Activated T-cell treated with anti-CD3 and anti-CD28 coated beads for 24 hours (primary cell): ENCODE measurements at places on chromosomes 12 and 14.

GRCh38 chr12:97513950-97514349 is 51.3 kb downstream of the RMST start:
- DNase-seq = no peak

GRCh38 chr12:78725951-78726580 is 138.5 kb upstream of the SYT1 start:
- DNase-seq = no peak

DNA sequence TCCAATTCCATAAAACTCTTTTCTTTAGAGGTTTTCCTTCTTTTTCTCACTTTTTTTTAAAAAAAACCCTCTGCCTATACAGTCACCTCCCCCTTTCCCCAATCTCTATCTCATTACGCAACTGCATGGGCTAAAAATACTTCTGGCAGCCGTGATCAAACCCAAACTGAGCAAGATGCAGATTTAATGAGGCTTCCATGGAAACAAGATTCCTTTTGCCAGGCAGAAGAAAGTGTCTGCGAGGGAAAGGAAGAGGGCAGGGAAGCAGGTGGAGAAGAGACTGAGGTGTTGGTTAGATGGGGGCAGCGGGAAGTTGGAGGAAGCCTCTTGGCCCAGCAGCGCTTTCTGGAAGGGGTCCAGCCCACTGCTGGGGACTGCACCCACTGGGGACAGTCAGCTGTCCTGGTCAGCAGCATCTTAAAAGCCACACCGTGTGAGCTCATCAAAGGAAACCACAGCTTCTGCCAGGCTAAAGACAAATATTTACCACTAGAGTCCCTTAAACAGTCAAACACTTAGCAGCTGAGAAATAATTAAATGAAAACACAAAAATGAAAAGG is 90.4 kb downstream of the SLC8A3 start:
- DNase-seq = no peak

GRCh38 chr12:132489078-132489601 is 811 bp upstream of the FBRSL1 start:
- peak; percentile 28 for DNase-seq

DNA sequence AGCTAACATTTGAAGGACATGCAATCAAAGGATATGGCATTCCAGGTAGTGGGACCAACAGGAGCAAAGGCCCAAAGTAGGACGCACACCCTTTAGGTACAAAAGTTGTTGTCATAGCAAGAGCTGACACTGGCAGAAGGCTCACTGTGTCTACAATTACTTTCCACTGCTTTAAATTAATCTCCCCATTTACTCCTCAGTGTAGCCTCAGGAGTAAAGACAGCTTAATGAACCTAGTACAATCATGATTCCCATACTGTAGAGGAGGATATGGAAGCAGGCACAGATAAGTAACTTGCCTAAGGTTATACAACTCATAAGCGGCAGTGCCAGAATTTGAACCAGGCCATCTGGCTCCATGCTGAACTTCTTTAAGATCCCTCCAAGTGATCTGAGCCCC is 212.9 kb upstream of the SFSWAP start:
- DNase-seq = no peak

- peak; percentile 1 for DNase-seq
These were observed 27.0 kb downstream of the MAP3K9 start for GRCh38 chr14:70782361-70782760.

GRCh38 chr12:666766-667308 is 3.6 kb upstream of the NINJ2 start:
- DNase-seq = no peak

- DNase-seq = no peak
These were observed 12.1 kb downstream of the BMAL2 start for GRCh38 chr12:27344760-27345159.

DNA sequence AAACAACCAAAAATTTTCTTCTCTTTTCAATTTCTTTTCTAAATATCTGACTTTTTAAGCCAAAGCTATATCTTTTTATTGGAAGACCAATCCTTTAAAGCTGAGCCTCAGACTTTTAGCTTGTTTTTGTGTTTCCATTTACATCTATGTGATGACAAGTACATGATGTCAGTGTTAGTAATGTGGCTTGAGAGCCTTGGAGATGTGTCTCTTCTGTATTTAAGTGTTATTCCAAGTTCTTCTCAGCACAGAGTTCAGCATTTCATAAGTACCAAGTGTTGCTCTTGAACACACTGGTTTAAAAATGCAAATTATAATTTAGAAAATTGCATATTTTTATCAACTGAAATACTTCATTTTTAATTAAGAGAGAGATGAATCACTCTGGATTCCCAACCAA is 948.9 kb upstream of the FLRT2 start:
- DNase-seq = no peak

- no peak for DNase-seq
These were observed 54.2 kb downstream of the CHST11 start for GRCh38 chr12:104510873-104511440.

DNA sequence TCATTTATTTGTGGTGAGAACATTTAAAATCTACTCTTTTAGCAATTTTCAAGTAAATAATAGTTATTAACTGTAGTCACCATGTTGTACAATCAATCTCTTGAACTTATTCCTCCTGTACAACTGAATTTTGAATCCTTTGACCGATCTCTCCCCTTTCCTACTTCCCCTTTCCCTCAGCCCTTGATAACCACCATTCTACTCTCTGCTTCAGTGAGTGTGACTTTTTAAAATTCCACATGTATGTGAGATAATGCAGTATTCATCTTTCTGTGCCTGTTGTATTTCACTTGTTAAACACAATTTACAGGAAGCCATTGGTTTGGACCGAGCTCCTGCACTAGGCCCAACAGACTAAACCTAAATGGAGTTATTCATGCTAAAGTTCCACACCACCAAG is 458.9 kb upstream of the PDE3A start:
- DNase-seq = no peak

DNA sequence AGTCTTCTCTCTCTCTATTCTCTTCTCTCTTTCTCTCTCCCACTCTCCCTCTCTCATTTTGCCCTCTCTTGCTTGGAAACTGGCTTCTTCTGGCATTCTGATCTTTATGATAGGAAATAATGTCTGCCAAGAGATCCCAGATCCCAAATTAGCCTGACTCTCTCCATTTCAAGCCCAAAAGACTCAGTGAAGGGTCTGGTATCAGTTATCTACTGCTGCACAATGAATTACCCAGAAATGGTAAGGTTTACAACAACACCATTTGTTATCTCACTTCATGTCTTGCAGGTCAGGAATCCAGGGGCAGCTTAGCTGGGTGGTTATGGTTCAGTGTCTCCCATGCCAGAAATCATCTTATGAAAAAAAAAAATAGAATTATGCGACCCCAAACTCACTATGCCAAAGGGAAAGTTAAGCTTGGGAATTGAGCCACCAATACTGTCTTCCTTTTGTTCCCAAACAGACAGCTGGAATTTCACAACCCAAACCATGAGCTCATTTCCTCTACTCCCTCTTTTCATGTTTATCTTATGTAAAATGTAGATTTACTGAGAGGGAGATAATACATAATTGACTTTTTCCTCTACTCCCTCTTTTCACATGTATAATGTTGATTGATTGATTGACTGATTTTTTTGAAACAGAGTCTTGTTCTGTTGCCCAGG is 67.8 kb upstream of the FICD start:
- DNase-seq = no peak

GRCh38 chr12:124655698-124656516 is 88.5 kb upstream of the NCOR2 start:
- no peak for DNase-seq

GRCh38 chr14:34046799-34047520 is 96.1 kb upstream of the EGLN3 start:
- no peak for DNase-seq

- no peak for DNase-seq
These were observed 36.7 kb downstream of the TMEM233 start for GRCh38 chr12:119630223-119630780.

DNA sequence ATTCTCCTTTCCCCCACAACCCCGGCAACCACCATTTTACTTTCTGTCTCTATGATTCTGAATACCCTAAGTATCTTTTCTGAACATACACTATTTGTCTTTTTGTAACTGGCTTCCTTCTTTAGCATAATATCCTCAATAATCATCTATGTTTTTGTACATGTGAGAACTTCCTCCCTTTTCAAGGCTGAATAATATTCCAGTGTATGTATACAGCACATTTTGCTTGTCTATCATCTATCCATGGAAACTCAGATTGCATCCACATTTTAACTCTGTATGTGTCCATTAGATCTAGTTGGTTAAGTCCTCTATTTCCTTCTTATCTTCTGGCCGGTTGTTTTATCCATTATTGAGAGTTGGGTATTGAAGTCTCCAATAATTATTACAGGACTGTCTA is 64.1 kb upstream of the TTC7B start:
- no peak for DNase-seq

GRCh38 chr12:109881752-109882151 is 1.4 kb upstream of the GLTP start:
- no peak for DNase-seq

GRCh38 chr12:4567073-4567881 is 5.3 kb downstream of the DYRK4 start:
- no peak for DNase-seq

DNA sequence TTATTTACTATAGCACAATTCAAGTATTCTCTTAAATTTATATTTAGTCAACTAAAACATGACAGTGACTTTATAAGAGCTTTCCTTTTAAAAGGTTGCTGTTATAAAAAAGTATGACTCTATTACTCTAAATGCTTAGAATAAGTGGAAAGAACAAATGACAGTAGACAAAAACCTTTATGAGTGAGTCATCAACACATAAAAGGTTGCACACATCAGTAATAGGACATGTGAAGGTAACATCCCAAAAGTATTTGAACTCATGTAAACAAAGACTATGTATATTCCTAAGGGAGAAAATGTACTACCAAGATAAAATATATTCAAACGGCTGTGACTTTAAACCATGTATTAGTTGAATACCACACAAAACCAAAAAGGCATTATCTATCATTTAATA is 98.8 kb downstream of the PAWR start:
- no peak for DNase-seq

GRCh38 chr14:31125231-31125630 is 82.4 kb downstream of the HECTD1 start:
- DNase-seq = no peak

GRCh38 chr12:75236206-75236605 is 26.6 kb upstream of the KCNC2 start:
- DNase-seq = no peak

- no peak for DNase-seq
These were observed 53.6 kb downstream of the BRMS1L start for GRCh38 chr14:35879654-35880249.

DNA sequence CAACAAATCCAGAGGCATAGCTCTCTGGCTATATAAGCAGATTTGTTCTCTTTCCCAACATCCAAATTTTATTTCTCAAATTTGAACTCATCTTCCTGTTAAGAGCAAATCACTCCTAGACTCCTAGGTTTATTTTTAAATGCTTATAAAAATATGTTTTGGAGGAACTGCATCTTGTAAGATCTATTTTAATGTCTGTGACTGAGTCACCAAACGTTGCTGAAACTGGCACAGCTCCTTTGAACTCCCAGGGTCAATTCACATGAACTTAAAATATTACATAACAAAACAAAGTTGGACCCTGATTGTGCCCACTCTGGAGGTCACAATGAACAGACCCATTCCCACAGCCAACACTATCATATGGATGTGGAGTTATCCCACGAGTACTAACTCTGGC is 23.9 kb downstream of the ANAPC7 start:
- DNase-seq = no peak

GRCh38 chr12:127078577-127079350 is 1188.2 kb upstream of the TMEM132C start:
- DNase-seq = no peak

DNA sequence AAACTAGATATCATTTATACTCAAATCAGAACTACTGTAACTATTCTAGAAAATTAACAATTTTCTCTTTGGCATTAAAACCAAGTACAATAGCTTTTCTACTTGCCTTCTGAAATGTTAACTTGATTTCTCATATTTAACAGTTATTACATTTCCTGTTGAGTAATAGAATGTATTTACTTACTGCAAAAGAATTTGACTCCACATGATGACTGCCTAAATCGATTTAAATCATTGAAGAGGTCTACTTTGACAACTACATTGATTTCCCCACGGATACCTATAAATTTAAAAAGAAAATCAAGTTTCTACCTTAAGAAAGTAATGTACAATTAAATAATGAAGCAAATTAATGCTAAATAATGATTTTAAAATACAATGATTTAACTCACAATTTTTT is 18.9 kb downstream of the C2CD5 start:
- no peak for DNase-seq

GRCh38 chr14:33655421-33655820 is 295.5 kb downstream of the EGLN3 start:
- no peak for DNase-seq

DNA sequence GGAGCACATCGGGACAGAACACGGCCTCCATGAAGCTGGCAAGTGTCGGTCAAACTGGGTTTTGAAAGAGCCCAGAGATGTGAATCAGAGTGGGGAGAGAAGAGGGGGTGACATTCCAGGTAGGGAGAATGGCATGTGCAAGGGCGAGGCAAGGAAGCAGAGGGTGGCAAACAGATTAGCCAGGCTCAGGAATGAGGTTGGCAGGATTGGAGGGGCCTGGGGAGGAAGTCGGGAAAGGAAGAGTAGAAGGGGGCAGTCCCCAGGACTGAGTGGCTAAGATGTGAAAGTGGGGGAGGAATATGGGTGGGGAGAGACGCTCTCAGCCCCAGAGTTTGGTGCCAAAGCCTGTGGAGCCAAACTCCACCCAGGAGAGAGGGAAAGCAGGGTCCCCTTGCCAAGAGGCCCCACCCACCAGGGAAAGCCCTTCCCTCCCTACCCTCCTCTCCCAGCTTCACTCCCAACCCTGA is 5.5 kb upstream of the HDAC7 start:
- DNase-seq = no peak

GRCh38 chr14:61326146-61326545 is 4.8 kb downstream of the PRKCH start:
- no peak for DNase-seq

DNA sequence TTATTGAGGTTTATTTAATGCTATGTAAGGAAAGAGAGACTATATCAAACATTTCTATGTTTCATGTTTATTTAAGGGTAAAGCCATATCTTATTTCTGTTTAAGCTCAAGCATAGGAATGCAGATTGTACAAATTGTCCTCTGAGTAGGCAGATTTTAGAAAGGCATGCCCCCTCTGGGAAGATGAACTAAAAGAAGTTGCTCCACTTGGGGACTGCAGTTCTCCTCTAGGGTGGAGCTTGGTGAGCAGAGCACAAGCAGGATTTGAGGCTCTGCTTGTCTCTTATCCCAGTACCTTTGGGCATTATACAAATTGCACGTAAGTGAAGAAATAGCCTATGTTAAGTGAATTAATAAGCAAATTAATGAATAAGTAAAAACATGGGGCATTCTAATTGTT is 96.2 kb upstream of the PDE3A start:
- DNase-seq = no peak

- DNase-seq = no peak
These were observed 72.2 kb upstream of the BCL11B start for GRCh38 chr14:99344051-99344758.

DNA sequence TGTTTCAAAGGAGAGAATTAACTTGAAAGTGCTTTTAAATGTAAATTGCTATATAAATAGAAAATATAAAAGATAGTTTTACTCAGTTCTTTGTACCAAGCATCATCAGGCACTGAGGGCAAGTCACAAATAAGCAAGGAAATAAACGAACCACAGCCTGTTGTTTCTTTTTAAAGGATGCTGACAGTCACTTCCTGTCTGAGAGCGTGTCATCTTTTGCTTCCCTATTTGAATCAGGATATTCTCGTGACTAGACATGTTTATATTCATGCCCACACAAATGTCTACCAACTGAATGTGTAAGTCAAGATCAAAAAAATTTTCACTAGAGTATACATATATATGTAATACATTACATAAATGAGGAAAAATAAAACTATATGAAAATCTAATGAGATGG is 31.4 kb upstream of the SLC2A13 start:
- no peak for DNase-seq
